SK-N-DZ (cell line): ENCODE measurements at places on chromosomes 7 and 10.

- DNase-seq, result no peak
These were observed 226.4 kb downstream of the MAD1L1 start for GRCh38 chr7:2006231-2006771.

DNA sequence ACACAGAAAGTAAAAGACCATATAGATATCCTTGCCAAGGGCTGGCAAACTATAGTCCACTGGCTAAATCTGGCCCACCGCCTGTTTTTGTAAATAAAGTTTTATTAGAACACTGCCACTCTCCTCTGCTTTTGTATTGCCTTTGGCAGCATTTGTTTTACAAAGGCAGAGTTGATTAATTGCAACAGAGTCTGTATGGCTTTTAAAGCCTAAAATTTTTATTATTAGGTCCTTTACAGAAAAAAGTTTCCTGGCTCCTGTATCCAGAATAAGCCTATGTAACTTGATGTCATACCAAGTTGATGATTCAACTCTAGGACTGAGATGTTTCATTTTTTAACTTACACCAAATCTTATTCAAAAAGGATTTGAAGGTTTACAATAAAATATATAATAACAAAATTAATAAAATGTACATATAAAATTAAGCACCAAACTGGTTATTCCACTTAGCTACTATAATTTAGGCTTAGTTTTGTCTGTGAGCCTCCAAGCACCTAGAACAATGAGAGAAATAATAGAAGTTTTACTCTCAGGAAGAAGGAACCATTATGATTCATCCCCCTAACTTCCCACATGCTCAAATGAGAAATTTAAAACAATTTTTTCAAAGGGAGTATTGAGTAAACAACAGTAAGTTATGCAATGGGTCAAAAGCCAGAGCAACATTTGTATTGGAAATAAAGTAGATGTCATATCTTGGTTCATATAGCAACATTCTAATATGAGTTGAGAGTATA, 31.9 kb downstream of the CPED1 start:
- DNase-seq, result no peak

DNA sequence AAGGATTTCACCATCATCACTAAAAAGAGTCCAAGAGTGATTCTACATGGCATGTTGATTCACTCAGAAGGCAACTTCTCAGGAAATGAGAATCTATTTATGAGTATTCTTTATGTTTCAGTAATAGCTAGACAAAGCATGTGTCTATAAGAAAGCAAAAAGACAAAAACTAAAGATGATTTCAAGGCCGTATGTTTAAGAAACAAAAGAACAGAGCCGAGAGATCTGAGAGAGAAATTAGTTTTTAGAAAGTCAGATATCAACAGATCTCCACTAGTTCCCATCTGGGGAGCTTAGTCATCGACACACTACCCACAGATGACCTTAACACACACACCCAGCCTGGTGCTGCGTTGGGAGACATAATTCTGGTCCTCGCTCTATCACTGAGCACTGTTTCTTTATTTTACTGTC, 21.0 kb downstream of the PIP4K2A start:
- no peak for DNase-seq

DNA sequence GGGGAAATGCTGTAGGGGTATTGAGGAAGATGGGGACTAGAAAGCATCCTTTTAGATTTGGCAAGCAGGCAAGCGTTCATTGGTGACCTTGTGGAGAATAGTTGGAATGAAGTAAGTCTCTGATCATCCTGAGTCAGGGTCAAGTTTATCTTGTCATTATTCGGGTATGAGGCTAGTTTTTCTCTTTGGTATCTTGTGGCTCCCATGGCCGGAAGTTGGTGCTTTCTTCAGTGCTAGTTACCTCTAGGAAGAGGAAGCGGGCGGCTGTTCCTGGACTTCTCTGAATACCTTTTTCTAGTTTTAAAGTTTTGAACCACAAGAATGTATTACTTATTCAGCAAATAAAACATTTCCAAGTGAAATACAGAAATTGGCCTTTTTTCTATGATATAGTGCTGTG, 9.2 kb downstream of the CREM start:
- no peak for DNase-seq

GRCh38 chr10:1241973-1242935, 186.1 kb downstream of the WDR37 start:
- peak; percentile 43 for DNase-seq
